ENCODE measurements at places on chromosomes 1 and 21.

- DNase-seq = no peak
Observed at GRCh38 chr1:45205011-45205909, 1.1 kb downstream of the ZSWIM5 start.

GRCh38 chr1:21559788-21560567 is 50.8 kb downstream of the ALPL start:
- DNase-seq = no peak

GRCh38 chr1:10211805-10212410 is 1.5 kb downstream of the KIF1B start:
- DNase-seq = no peak

GRCh38 chr1:11174261-11174942 is 14.8 kb upstream of the ANGPTL7 start:
- no peak for DNase-seq

DNA sequence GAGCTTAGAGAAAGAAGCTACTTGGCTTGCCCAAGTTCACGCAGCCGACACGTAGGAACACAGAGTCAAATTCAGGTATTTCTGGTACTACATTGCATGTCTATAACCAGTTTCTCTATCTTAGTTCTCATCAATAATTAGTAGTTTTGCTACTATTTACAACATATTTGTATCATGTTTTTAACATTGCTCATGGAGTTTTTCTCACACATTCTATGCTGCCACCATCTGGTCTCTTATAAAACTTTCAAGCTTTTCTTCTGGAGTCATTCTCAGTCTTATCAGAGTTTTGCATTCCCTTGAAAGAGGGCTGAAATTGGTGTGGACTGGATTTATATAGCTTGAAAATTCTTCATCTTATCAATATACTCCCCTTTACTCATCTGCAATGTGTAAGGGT is 118.8 kb upstream of the PALMD start:
- no peak for DNase-seq

GRCh38 chr21:41678924-41679318 is 87.9 kb downstream of the RIPK4 start:
- no peak for DNase-seq

GRCh38 chr1:219083631-219084030 is 90.0 kb upstream of the LYPLAL1 start:
- DNase-seq = no peak

DNA sequence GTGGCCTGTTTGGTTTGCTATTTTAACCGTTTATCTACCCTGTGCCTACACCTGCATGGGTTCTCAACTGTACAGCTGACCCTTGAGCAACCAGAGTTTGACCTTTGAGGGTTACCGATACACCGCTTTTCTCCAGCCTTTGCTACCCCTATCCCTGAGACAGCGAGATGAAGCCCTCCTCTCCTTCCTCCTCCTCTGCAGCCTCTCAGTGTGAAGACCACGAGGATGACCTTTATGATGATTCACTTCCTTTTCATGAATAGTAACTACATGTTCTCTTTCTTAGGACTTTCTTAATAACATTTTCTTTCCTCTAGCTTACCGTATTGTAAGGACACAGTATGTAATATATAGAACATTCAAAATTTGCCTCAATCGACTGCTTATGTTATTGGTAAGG is 14.5 kb upstream of the RNF187 start:
- DNase-seq = no peak

- DNase-seq = no peak
Observed at GRCh38 chr1:44036409-44037139, 5.3 kb upstream of the SLC6A9 start.

GRCh38 chr1:232507571-232507970 is 122.4 kb downstream of the SIPA1L2 start:
- no peak for DNase-seq

DNA sequence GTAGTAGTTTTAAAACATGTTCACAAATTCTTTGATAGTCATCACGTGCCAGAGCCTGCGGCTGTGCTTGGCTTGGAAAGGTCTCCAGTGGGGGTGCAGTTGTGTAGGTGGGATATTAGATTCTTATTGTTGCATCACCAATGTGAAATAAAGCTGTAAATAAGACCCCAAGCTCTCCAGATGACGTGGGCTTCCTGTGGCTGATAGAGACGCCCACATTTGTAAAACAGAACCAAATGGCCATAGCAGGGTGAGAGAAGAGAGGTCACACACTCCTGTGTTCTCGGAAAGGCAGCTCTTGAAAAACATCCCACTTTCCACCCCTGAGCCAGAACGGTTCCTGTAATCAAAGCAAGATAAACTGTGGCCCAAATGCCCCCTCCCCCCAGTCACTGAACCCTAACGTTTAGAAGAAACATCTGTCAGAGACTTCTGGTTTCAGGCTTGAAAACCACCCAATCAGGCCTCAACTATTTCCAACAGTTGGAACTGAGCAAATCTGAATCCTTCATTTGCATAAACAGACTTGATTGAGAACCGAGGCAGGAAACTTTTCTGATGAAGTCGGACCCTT is 6.6 kb upstream of the NTPCR start:
- DNase-seq = no peak

DNA sequence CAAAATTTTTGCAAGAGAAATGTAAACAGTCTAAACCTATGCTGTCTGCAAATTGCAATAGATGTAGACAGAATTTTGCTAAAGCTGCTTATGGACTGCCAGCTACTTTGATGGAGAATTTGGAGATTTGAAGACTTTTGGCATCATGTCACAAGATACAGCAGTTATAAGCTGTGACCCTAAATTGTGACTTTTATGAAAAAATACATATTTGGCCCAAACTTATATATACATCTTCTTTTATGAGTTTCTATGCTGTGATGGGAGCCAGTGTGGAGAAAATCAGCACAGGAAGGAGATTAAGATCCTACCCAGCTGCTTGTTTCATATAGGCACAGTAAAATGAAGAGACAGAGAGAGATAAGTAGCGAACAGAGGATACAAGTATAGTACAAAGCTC is 1595.4 kb downstream of the PLA2G4A start:
- DNase-seq = no peak

DNA sequence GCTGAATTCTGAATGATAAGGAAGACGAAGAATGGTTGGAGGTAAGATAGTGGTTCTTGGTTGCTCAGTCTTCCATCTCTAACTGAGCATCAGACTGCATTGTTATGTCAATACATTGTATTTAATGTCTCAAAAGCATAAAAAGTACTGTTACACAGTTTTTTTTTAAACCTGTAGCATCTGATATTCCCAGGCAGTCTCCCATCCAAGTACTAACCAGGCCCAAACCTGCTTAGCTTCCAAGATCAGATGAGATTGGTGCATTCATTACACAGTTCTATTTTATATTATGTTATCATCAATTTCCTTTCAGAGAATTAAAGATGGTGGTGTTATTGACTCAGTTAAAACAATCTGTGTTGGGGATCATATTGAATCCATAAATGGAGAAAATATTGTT is 48.9 kb downstream of the GIPC2 start:
- DNase-seq = no peak

GRCh38 chr1:234602334-234603220 is 7.4 kb downstream of the IRF2BP2 start:
- DNase-seq = peak; percentile 97

GRCh38 chr21:41957991-41958766 is 4.4 kb upstream of the C2CD2 start:
- DNase-seq = no peak

DNA sequence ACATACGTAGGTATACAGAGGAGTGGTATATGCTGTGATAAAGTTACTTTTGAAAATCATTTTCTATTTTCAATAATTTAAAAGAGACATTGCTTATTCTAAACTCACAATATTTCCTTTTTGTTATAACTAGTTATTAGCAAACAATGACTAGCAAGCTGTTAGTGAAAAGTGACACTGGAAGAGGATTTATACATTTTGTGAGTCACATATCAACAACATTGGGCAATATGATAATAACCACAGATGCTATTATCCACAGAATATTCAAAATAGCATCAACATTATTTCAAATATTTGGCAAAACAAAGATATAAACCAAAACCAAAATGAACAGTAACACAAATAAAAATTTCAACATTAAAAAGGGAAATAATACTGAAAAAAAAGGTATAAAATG is 104.0 kb upstream of the HP1BP3 start:
- DNase-seq = no peak

GRCh38 chr1:147052143-147052542 is 114.0 kb downstream of the NBPF12 start:
- no peak for DNase-seq

DNA sequence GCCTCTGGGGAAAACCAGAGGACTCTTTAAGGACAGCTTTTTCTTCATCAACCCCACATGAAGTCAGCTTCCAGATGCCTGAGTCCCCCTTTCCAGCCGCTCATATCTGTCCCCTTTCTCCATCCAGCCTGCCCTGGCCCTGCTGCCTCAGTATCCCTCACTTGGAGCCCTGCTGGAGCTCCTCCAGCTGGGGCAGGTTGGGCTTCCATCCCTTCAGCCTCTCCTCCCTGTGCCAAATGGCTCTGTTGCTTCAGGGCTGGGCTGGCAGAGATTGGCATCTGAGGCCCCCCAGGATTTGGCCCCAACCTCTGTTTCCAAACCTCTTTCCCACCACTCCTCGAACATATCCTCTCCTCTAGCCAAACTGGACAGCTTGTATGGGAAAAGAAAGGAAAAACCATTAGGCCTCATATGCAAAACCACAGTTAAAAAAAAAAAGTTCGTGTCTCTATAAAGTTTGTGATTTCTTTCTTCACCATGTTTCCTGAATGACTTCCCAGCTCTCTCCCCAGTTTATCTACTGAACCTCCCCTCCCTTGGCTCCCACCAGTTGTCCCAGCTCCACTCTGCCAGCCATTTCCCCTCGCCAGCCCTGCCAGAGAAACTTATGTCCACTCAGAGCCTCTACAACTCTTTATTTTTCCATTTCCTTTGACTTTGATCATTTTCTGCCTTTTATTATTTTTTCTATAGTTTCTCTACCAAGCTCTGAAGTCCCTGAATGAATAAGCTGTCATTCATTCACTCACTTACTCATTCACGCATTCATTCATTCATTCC is 217.9 kb downstream of the FOXD2 start:
- no peak for DNase-seq

DNA sequence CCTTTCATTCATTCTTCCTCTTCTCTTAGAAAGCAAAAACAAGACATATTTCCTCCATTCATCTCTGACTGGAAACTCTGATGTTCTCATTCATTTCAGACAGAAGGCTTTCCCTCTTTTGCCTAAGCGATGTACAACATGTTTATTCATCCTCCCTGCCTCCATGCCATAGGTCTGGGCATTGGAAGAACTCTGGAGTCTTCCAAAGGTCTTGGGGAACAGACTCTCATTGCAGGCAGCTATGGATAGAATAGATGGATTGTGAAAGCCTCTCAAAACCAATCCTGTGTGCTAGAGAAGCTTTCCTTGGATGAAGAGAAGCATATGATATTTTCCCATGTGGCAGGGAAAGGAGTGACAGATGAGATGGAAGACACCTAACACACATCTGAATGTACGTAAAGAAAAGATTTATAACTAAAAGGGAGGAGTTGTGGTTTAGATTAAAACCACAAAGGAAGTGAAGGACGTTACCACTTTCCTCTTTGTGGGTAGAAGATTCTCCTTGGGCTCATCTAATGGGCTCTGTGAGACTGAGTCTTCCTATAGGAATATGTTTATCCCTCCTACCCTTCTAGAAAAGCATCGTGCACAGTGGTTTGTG is 38.7 kb downstream of the BCL9 start:
- no peak for DNase-seq

DNA sequence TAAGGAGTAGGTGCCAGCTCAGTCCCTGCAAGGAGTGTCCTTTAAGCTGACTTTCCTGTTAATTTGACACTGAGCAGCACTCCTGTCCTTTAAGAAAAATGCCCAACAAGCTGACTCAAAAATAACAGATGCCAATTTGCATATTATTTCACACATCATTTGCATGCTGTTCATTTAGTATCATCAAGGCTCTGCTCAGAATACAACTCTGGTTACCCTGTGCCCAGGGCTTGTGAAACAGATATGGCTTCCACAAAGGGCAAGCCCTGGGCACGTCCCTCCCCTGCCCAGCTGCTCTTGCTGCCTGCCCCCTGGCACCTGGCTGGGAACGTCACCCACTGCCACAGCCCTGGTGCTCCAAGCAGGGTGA is 10.3 kb downstream of the KCNN3 start:
- no peak for DNase-seq

GRCh38 chr1:60664086-60664625 is 418.2 kb upstream of the NFIA start:
- DNase-seq = no peak

DNA sequence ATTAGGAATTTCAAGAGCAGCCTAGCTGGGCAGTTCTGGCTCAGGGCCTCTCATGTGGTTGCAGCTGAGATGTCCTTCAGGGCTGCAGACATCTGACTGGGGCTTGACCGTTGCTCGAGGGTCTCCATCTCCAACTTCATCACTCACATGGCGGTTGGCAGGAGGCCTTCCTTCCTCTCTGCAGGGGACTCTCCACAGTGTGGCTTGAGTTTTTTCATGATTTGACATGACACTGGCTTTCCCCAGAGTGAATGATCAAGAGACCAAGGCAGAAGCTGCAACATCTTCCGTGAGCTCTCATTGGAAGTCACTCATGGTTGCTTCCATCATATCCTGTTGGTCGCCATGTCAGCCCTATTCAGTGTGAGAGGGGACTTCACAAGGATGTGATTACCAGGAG is 74.6 kb downstream of the RUNX3 start:
- no peak for DNase-seq

- no peak for DNase-seq
Observed at GRCh38 chr1:223006917-223007648, 136.0 kb downstream of the TLR5 start.

GRCh38 chr1:94014087-94014486 is 104.9 kb upstream of the GCLM start:
- DNase-seq = no peak

- DNase-seq = no peak
Observed at GRCh38 chr1:185693654-185694053, 40.5 kb upstream of the HMCN1 start.

DNA sequence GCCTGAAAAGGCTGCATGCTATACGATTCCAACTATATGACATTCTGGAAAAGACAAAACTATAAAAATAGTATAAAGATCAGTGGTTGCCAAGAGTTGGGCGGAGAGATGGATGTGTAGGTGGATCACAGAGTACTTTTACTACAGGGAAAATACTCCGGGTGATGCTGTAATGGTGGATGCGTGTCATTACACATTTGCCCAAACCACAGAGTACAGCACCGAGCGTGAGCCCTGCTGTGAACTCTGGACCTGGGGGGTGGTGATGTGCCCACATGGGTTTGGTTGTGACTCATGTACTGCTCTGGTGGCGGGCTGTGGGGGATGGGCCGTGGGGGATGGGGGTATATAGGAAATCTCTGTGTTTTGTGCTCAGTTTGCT is 162.7 kb upstream of the COL6A1 start:
- DNase-seq = peak; percentile 59

- DNase-seq = no peak
Observed at GRCh38 chr1:111209622-111210021, 9.2 kb upstream of the DENND2D start.

Measured in SIG-M5 (cell line).